LHCN-M2 (cell line): ENCODE measurements at places on chromosomes 2 and 18.

DNA sequence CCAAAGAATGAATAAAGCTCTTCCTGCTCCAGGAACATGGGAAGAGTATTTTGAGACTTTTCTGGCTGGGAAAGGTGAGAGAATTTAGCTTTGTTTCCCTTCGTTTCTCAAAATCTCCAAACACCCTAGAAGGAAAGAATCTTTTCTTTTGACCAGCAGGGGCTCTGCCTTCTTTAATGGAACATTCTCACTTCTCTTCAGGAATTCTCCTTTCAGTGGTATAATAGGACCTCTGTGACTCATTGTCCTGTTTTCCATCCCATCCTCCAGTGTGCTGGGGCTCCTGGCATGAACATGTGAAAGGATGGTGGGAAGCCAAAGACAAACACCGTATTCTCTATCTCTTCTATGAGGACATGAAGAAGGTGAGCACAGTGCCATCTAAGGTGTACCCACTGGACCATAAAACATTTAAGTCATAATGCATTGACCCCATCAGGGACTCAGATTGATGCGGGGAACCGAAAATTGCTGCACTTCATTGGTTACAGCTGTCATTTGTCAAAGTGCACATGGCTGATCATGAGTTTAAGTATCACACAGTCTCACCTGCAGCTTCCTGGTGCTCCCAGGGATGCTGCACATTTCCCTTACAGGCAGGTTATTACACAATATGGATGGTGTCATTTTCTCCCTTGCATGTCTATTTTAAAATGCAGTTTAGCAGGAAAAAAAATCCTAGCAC, 5.5 kb downstream of the SULT1C4 start:
- no peak for DNase-seq

DNA sequence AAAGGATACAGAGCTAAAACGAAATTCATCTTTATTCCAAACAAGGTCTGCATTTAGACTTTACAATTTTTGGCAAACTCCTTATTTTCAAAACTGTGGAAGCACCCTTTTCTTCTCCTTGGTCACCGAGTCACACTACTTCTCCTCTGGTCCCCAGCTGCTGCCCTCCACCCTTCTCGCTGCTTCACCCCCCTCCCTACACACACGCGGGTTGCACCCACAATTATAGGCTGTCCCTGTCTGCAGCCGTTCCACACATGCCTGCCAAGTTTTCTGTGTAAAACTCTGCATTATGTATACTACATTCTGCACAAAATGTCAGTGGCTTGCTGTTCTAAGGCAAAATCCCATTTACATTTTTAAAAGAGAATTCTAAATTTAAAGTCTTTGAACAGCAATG, 63.5 kb downstream of the PTPN2 start:
- DNase-seq = no peak

GRCh38 chr2:65069439-65069824, 13.2 kb downstream of the CEP68 start:
- no peak for DNase-seq

DNA sequence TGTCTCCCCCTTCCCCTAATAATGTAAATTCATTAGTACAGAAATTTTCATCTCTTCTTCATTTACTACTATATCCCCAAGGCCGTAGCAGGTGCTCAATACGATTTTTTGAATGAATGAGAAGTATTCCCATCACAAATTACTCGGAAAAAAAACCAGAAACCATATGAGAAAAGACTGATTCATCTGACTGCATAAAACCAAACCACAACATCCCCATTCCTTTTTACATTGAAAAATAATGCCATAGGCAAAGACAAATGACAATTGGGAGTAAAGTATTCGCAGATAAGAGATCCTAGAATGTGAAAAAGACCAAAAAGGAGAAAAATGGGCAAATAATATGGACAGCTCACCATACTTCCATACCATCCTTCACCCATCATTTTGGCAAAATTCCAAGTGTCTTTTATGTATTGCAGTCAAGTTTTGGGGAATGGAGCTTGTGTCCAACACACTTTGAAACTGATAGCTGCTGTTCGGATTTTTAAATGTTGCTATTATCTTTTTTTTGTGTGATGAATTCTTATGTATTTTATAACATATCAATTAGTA, 1.5 kb downstream of the ZC3H8 start:
- DNase-seq = no peak

- DNase-seq = no peak
These were observed 834.3 kb downstream of the CPS1 start for GRCh38 chr2:211390536-211391188.

GRCh38 chr2:33241581-33241980, 234.9 kb upstream of the RASGRP3 start:
- peak; percentile 69 for DNase-seq

DNA sequence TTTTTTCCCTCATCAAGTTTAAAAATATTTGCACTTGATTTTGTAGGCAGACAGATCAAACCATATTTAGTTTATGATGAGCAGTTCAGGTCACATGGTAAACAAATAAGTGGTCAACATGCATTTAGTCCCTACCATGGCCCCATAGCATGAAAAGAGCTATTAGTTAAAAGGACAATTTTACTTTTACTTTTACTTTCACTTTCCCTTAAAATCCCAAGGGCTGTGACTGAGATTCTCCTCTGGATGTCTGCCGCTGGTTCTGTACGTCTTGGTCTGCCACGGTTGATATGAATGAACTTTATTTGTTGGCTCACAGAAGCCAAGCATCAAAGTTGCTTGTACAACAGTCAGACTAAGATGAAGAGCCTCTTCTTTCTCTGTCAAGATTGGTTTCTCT, 626.2 kb upstream of the CDH7 start:
- no peak for DNase-seq

- no peak for DNase-seq
These were observed 4.2 kb downstream of the MEIS1 start for GRCh38 chr2:66438891-66439811.

GRCh38 chr2:15591373-15591691, 336 bp upstream of the DDX1 start:
- DNase-seq = no peak

GRCh38 chr2:206277503-206277902, 3.0 kb downstream of the ZDBF2 start:
- DNase-seq = no peak

DNA sequence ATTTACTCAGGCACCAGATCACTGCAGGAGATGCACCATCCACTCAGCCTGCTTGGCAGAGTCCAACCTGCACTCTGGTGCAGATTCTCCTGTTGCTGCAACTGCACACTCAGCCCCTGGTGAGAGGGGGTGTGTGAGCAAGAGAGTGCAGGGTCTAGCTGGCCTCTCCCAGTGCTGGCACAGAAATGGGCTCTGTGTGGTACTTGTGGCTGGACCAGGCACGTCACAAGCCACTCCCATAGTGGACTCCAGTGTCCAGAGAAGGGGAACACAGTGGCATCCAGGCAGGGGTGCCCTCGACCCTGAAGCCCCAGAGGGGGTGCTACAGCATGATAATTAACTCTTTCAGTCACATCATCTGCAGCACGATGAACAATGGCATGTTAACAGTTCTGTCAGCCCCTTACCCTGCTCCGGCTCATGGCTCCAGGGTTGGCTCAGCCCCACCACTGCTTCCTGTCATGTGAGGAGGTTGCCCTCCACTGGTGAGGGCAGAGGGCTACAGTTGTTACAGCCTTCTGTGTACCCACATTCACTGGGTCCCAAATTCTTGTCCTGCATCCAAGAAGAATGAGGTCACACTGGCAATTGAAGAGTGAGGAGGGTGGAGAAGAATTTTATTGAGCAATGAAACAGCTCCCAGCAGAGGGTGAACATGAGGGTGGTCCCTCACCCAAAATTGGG, 135.7 kb downstream of the EVA1A start:
- peak; percentile 1 for DNase-seq
